ENCODE measurements at places on chromosomes 16 and 17. TPM values are rescaled to one million over a fixed set of nuclear protein-coding genes. Genes with fewer than 3 reads are reported as not detected.

Gene ARHGDIG
- 2.4 TPM for total RNA-seq

Gene GGT6
- not detected for total RNA-seq

DNA sequence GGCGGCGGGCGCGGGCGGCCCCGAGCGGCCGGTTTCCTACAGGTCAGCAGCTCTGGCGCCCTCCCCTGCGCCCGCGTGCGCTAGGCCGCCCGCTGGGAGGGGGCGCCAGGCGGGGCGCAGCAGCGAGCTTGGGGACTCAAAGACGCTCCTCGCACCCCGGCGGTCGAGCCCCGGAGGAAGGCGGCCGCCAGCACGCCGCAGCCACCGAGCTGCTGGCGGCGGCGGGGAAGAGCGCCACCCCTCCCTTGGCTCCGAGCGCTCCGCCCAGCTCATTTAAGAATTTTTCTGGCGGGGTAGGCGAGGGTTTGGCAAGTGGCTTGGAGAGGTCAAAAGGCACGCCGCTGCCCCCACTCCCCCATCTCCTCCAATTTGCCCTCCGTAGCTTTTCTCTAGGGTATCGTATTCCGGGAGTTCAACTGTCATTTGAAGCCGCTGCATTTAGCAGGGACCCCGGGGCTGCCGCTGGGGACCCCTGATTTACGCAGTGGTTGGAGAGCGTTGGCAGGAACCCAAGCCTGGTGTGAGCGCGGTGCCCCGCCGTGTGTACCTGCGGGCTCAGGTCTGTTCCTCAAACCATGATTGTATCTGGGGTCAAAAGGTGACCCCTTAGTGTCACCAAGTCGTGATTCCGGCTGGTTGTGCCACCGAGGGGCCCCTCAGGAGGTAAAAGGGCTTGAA, 59.5 kb upstream of the GSE1 start:
- H3K27ac ChIP-seq = peak overlapping the region; percentile 91
- H3K4me1 ChIP-seq = peaks cover 24% of the 10 kb centered on the region
- no peaks in the 10 kb centered on the region for H3K36me3 ChIP-seq
- H3K4me3 ChIP-seq = peak overlapping the region; percentile 73

- no peaks in the 10 kb centered on the region for H3K4me1 ChIP-seq
- H3K36me3 ChIP-seq = peaks cover 15% of the 10 kb centered on the region
Observed at GRCh38 chr16:57235128-57236021, 9.7 kb upstream of the ARL2BP start.
